ENCODE measurements at places on chromosomes 2 and 18.
A peak's percentile ranks its signal among the peaks of the same experiment; 100 is the strongest.

DNA sequence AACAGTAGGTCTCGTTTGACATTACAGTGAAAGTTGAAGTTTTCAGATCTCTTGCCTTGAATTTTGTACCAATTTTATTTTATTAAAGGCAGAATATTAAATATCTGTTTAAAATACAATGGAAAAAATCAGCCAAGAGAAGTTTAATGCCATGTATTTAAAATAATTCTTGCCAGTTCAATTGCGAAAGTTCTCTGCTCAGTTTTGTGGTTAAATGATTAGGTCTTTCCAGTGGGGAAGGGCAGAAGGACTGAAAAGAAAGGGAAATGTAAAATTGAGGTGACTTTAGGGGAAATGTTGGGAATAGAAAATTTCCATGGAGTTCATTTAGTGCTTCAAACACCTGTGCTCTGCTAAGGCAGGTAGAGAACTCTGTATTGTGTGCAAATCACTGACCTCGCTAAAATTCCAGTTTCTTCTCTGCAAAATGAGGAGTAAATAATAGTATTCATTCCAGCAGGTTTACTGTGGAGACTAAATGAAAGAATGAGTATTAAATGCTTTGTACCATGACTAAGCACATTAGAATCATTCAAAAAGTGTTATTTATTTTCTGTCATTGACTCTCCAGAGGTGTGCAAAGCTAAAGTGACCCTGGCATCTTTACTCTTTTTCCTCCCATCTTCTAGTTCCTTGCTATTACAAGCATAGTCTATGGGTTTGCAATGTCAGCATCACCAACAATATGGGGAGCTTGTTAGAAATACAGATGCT, 74.4 kb downstream of the KIAA1328 start:
- peak; percentile 36 for DNase-seq

GRCh38 chr2:188963741-188964140, 10.4 kb upstream of the COL3A1 start:
- no peak for DNase-seq

GRCh38 chr2:22692746-22693145, 692.2 kb upstream of the KLHL29 start:
- no peak for DNase-seq

DNA sequence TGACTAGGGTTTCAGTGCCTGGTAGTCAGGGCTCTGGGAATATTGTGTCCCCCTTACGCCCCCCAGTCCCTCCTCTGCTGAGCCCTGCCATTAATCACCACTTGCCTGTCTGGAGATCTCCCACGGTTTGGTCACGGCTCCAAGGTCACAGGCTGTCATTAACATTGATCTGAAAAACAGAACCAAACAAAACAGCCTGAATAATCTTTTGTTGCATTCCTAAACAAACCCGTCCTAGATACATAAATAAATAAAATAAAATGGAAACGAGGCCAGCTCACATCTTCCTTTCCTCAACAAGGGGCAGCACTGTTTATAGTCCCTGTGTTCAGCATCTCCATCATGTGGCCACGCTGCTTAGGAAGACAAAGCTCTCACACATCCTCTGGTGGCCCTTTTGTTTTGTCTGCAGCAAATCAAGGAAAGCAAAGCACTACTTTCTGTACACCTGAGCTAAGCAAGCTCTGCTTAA, 282.8 kb downstream of the AGPS start:
- no peak for DNase-seq

- peak; percentile 87 for DNase-seq
These were observed 579 bp downstream of the MAT2A start for GRCh38 chr2:85539361-85540132.

DNA sequence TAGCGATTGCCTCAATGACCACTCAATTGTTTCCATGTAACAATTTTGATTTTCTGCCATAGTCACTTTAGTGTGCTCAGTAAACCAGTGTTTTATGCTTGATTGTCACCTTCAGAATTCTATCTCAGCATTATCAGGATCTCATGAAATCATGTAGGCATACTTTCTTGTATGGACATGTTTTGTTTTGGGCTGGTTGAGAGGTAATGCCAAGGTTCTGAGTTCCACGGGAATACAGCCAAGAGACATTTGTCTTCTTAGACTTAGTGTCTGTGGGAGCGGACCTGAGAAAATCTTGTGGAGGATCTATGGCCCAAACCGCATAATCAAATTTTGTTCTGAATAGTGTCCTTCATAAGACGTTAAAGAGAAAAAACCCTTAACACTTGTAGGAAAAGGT, 10.2 kb downstream of the MSTN start:
- DNase-seq: no peak

DNA sequence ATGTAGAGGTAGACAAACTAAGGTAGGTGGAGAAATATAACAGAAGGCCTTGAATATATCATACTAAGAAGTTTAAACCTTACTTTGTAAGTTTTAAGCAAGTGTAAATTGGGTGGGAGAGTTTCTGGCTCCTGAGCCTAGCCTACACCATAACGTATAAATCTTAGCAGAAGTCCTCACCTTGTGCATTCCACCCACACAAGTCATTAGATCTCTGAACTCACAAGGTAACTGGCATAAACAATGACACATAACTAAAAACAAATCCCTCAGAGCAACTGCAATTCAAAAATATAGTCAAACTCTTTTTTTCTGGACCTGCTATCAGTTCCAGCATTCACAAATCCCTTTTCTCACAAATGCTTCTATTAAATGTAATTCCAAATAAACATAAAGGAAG, 9.4 kb downstream of the REV1 start:
- no peak for DNase-seq

- no peak for DNase-seq
These were observed 120.3 kb upstream of the NFATC1 start for GRCh38 chr18:79275461-79275860.

DNA sequence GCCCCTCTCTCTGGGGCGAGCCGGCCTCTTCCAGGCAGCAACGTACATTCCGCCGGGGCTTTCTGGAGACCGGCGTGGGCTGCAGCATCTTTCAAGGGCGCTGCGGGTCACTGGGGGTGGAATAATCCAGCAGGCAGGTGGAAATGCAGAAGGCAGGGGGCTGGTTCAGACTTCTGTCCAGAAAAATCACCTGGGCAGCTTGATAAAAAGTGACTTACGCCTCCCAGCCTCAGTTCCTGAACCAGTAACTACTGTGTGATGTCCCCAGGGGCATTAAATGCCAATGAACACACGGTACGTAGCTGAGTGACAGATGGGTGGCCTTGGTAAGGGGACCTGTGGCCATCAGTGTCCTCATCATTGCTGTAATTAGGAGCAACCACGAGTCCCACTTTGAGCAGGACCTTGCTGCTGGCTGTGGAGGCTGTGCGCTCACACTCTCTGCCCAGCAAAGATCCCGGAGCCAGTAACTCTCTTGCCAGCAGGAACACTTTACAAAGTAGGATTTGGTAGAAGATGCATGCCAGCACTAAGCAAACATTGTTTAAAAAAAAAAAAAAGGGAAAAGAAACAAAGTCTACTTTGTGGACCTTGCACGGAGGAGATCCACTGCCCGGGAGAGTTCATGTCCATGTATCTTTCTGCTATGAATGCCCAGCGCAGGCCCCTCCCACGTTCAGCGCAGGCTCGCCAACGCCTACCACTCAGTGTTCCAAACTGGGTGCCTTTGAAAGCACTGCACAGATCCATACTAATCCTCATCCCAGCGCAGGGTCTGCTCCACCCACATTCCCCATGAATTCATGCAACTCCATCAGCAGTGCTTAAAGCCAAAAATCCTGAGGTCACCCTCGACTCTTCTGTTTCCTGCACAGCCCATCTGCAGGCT, 177.3 kb downstream of the HDAC4 start:
- DNase-seq: peak; percentile 65

DNA sequence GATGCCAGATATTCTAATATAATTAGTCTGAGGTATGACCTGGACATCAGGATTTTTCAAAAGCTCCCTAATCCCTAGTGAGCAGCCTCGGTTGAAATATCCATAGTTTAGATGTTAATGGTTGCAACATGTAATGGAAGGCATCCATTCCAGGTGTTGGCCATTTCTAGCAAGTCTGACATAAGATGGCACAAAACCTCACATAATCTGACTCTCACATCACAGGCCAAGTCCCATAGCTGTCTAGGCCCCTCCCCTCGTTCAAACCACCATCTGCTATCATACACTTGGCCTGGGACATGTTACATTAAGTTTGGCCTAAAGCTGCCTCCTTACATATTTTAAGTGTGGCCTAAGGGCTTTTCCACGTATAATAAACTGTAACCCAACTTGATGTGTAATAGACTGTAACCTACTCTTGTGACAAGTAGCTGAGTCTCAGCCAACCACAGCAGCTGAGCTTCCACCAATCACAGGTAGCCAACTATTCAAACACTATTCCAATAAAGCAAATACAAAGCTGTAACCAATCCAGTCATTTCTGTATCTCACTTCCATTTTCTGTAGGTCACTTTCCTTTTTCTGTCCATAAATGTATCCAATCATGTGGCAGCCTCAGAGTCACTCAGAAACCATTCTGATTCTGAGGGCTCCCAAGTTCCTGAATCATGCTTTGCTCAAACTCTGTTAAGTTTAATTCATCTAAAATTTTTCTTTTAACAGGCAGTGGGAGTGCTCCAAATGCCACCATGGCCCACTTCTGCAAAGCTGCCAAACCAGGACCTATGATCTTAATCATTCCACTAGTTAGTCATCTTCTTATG, 59.4 kb downstream of the ADD2 start:
- DNase-seq: no peak

- no peak for DNase-seq
These were observed 6.8 kb downstream of the MAT2A start for GRCh38 chr2:85545780-85546240.

DNA sequence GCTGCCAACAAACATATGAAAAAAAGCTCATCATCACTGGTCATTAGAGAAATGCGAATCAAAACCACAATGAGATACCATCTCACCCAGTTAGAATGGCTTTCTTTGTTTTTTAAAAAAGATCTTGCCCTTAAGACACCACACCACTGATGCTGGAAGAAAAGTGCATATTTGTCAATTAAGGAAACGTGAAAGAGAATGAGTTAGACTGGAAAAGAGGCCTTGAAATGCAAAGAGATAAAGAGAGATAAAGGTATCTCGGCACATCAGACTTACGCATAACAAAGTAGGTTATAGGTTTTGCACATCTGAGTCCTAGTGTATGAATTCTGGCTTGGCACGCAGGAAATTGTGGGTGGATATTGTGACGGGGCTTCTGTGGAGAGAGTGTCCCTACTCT, 149.5 kb downstream of the MTX2 start:
- DNase-seq: no peak

GRCh38 chr2:105690566-105690965, 54.1 kb upstream of the NCK2 start:
- DNase-seq: no peak

DNA sequence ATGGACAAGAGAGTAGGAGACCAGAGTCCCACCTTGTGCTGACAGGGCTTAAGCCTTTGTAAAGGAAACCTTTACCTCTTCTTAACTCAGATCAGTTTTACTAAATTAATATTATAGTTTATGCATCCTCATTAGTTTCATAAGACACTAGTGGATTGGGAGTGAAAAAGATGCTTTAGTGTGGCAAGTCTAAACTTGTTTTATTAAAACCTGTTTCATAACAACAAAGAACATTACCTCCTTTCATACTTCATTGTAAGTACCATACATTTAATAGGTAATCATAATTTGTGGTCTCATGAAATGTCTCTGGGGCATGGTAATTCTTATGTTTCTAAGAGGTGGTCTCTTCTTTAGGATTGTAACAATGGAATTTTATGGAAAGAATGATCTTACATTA, 63.4 kb downstream of the PIKFYVE start:
- no peak for DNase-seq

DNA sequence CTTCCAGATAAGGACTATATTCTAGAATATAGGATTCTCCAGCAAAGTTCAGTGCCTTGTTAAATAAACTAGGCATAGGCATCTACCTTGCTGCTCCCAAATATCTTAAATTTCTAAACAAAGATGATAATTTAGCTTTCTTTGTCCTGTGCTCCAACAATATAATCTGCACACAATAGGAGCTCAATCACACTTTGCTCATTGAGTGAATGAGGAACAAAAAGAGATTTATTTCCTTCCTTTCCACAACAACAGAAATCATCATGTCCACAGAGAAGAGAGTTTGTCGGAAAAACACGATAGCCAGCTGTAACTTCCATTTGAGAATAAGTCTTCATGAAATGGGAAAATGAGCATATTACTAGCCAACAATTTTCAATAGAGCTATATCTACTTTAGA, 256.7 kb downstream of the TCF4 start:
- DNase-seq: no peak

DNA sequence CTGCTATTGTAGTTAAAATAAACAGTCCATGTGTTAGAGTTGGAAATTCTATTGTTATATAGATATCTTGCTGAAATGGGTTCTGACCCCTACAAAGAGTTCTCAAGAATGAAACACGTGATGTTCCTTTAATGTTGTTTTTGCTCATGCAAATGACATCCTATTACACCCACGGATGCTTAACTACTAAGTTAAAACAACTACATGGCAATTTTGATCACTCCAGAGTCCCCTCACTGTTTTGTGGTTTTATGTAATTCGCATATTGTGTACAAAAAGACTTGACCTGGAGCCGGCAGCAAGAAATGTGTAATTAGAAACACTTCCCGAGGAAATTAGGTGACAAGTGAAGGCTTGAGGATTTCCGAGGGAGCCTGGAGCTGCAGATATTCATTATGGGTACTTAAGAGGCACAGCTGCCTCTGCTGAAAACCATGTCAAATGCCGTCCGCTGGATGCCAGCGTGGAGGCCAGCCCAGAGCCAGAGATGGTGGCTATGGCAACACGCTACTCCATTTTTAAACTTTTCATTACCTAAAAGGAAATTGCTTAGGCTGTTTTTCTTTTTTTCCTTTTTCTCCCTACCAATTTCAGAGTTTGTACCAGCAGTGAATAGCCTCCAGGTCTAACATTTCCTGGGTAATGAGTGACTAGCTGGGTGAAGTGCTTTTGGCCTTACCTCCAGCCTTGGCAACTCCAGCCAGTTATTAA, 21.0 kb upstream of the CABLES1 start:
- peak; percentile 54 for DNase-seq

DNA sequence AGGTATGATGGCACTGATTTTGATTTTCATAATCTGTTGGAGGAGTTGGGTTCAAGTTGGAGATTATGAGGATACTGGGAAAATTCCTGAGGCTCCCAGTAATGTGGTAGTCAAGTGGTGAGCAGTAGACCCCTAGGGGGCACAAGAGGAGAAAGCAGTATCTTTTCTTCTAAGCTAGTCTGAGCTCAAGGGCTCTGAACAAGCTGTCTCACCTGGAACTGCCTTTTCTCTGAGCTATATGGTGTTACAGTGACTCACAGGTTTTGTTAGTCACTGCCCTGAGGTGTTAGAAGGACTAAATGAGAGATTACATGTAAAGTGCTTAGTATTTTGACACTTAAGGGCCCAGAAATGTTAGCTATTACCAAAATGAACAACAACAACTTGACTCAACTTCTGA, 42.2 kb downstream of the CD302 start:
- DNase-seq: peak; percentile 47

GRCh38 chr2:84880645-84881521, at the start of gene TRABD2A:
Gene TRABD2A, minus strand, starts transcription at chr2:84881084. Its CDS starts 45 bp downstream, at chr2:84881039.
- DNase-seq: peak; percentile 65

GRCh38 chr2:237674731-237675276, 47.4 kb downstream of the LRRFIP1 start:
- peak; percentile 79 for DNase-seq

GRCh38 chr18:74019864-74020263, 127.8 kb downstream of the FBXO15 start:
- DNase-seq: no peak

- DNase-seq: peak; percentile 92
These were observed 22.2 kb downstream of the TANC1 start for GRCh38 chr2:158990397-158991214.
